Cardiac septum (tissue), 1 donor: ENCODE measurements at places on chromosomes 13 and 19. TPM values are rescaled to one million over a fixed set of nuclear protein-coding genes. Genes with fewer than 3 reads are reported as not detected.

The EXOC3L2 gene
- total RNA-seq: 1.7 TPM

The CNMD gene
- total RNA-seq: not detected

The RYR1 gene
- total RNA-seq: 1.3 TPM

The ACP5 gene
- total RNA-seq: 1.5 TPM

The LYPD3 gene
- total RNA-seq: not detected
